ENCODE measurements at places on chromosomes 2 and 18. TPM values are rescaled to one million over a fixed set of nuclear protein-coding genes. Genes with fewer than 3 reads are reported as not detected.

PFN4 gene
- 1.9 TPM for total RNA-seq

LPIN1 gene
- 12.0 TPM for total RNA-seq

SDC1 gene
- total RNA-seq: 169 TPM

IL1A gene
- 0.16 TPM for total RNA-seq

BBS5 gene
- 6.1 TPM for total RNA-seq
